ENCODE measurements at places on chromosomes 4 and X.

GRCh38 chr4:53551958-53552357 lies 39.3 kb downstream of the LNX1 start:
- DNase-seq = no peak

DNA sequence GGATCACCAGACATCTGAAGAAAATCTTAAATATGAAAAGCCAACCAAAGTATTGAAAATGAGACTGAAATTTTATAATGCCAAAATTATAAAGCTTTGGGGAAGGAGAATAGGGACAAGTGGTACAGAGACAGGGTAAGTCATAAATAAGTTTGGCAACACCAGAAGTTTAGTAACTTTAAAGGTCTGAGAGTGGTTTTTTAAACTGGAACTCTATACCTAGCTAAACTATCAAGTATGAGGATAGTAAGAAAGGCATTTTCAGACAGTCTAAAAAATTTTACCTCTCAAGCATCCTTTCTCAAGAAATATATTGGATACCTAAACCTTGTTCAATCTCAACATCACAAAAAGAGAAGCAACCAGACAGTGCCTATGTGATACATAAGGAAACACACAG lies 92.4 kb downstream of the ANKRD17 start:
- DNase-seq = no peak

DNA sequence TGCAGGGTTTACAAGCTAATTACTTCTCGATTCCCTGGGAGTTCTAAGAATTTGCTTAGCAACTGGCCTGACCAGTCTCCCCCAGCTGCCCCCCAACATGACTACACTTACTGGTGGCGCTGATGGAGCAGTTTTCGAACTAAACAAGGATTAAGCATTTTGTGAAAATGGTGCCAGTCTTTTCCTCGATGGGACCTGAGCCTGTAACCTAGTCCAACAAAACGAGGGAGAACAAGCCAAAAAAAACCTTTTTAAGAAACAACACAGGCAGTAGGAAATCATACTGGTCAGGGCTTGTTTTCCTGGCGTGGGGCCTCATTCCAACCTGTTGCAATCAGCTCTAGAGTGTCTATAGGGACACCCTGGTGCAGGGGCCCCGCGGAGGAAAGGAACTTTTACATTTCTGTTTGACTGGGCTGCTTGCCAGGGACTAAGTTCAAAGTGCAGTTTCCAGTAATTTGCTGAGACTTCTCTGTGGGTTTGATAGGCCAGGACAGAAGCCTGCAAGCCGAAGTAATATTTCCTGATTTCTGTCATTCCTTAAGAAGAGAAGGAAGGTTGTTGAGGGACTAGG lies 158.7 kb downstream of the SPRY1 start:
- no peak for DNase-seq

DNA sequence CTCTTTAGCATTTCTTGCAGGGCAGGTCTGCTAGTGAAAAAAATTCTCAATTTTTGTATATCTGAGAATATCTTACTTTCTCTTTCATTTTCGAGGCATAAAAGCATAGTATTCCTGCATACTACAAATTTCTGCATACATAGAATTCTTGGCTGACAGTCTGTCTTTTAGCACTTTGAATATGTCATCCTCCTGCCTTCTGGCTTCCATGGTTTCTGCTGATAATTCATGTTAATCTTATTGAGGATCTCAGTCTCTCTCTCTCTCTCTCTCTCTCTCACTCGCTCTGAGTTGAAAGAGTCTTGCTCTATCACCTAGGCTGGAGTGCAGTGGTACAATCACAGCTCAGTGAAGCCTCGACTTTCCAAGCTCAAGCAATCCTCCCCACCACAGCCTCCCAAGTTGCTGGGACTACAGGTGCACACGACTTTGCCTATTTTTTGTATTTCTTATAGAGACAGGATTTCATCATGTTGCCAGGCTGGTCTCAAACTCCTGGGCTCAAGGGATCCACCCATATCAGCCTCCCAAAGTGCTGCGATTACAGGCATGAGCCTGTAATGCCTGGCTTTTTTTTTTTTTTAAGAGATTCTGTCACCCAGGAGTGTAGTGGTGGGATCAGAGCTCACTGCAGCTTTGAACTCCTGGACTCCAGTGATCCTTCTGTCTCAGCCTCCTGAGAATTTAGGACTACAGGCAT lies 161.3 kb downstream of the FNIP2 start:
- DNase-seq = no peak

DNA sequence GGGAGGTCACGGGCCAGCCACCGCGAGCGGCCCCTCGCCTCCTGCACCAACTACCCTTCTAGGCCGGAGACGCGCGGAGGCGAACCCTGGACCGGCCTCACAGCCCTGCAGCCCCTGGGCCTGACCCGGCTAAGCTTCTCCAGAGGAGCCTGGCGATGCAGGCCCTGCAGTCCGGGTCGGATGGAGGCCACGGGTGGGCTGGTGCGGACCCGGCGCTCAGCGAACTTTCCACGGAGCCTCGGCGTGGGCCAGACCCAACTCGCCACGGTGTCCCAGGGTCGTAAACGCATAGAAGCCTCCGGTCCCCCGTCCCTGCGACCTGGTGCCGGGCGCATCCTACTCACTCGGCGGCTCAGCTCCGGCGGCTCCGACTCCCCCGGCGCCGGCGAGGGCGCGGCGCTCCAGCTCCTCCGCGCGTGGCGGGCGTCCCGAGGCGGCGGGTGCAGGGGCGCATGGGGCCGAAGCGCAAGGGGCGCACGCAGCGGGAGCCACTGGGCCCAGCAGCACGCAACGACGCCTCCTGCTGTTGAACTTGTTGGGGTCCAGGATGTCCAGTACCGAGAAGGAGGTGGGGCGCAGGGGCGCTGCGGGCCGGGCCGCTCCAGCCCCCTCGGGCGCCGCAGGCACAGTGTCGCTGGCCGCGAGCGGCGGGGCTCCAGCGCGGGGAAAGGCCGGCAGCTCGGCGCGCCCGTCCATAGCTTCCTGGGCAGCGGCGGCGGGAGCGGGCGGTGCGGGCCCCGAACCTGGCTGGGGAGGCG lies 427 bp downstream of the NKX1-1 start:
- no peak for DNase-seq

- DNase-seq = no peak
These were observed 22.8 kb downstream of the ELOVL6 start for GRCh38 chr4:110175634-110176033.

DNA sequence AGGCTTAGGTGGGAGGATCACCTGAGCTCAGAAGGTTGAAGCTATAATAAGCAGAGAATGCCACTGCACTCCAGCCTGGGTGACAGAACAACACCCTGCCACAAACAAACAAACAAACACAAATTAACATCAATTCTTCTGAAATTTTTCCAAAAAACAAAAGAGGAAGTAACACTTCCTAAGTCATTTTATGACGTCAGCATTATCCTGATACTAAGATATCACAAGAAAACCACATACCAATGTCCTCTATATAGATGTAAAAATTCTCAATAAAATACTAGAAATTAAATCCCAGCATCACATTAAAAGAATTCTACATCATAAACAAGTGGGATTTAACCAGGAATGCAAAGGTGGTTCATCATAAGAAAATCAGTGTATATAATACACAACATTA lies 64.4 kb upstream of the STK26 start:
- DNase-seq = no peak

- peak; percentile 86 for DNase-seq
These were observed at the start of gene AP1S2 for GRCh38 chrX:15854712-15855567. AP1S2 (minus strand) TSS chrX:15854813; CDS start chrX:15852524, 2,289 bp downstream.

DNA sequence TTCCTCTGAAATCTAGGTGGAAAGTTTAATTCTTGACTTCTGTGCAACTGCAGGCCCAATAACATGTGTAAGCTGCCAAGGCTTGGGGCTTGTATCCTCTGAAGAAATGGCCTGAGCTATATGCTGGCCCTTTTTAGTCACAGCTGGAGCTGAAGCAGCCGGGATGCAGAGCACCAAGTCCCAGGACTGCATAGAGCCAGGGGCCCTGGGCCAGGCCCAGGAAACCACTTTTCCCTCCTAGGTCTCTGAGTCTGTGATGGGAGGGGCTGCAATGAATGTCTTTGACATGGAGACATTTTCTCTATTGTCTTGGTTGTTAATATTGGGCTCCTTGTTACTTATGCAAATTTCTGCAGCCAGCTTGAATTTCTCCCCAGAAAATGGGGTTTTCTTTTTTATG lies 588.5 kb downstream of the CENPC start:
- DNase-seq = no peak

DNA sequence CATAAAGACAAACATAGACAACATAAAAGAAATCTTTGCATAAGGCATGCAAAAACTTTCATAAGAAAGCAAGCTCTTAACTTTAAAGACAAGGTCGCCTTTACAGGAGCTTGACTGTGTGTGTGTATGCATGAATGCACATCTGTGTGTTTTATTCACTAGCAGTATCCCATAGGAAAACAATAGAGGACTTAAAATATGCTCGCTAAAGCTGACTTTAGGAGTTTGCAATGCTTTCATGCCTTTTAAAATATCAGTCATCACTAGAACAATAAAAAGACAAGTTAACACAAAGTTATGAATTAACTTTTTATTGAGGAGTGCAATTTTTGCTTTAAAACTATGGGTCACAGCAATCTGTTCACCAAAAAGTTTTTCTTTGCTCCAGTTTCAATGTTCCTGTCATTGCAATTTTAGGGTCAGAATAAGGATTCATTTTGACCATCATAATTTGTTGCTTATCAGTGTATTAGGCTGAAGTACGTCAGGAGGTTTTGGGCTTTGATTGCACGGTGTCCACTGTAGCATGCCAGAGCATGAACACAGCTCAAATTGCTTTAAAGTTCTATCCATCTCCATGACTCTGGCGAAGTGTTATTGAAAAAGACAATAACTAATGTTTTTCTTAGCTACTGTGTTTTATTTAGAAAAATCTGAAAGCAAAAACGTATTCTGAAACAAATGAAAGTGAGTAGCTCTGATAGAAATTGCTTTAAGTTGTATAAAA lies 36.9 kb downstream of the ANXA10 start:
- DNase-seq = no peak

DNA sequence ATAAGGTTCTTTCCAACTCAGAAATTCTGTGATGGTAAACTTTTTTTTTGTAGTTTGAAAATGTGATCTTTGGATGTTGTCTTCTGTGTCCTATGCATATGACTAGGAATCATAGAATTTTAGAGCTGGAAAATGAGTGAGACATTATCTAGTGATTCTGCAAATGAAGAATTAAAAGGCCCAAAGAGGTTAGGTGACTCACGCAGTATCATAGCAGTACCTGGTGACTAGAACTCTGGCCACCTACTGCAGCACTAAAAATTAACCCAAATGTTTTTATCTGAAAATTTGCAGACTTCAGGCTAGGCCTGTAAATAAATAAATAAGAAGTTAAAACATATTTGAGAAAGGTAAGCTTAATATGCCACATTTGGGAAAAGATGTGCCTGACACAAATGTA lies 52.8 kb downstream of the NFKB1 start:
- no peak for DNase-seq

- no peak for DNase-seq
These were observed 37.8 kb downstream of the NALF2 start for GRCh38 chrX:69541956-69542355.

DNA sequence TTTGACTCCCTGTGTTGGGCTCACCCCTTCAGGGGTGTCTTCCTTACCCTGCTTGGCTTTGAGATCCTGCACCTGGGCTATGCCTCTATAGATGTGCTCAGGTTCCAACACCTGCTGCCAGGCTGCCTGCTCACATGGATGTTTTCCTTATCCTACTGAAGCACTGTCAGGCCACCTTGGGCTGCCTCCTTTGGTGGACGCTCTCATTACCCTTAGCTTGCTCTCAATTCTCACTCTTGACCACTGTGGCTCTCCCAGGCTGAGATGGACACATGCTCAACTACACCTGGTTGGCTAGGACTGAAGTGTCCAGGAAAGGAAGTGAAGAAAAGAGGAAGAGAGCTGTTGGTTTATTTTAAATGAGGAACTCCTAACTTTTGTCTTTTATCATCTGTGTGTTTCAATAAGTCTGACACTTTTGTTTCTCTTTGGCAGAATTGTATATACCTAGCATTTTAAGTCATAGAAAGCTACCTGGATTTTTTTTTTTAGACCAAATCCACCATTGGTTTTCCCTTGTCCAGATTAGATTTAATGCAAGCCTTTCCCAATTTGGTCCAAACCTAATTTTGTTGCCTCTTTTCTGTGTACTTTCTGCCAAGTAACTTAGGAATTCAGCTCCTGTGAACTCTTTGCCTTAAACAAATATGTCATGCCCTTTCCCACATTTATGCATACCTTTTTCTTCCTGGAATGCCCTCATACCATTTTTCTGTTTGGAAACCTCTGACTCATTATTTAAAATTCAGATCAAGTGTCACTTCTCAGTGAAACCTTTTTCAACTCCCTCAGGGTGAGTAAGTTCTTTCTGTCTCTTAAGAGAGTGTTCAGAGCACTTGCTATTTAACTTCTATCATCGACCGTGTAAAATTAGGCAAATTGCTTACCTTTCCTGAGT lies 175.8 kb downstream of the GC start:
- no peak for DNase-seq

DNA sequence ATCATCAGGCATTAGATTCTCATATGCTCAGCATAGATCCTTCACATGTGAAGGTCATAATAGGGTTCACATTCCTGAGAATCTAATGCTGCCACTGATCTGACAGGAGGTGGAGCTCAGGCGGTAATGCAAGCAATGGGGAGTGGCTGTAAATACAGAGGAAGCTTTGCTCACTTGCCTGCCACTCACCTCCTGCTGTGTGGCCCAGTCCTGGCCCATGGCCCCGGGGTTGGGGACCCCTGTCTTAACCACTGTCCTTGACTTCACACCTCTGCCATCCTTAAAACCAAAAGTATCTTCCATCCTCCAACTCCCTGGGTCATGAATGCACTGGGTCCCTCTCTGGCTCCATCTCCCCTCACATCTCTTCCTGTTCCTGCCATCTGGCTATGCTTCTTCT lies 129.1 kb downstream of the HMX1 start:
- DNase-seq = no peak

- no peak for DNase-seq
These were observed 7.2 kb downstream of the PDHA1 start for GRCh38 chrX:19350941-19351384.

- DNase-seq = no peak
These were observed 732.5 kb downstream of the ARAP2 start for GRCh38 chr4:35511851-35512250.

DNA sequence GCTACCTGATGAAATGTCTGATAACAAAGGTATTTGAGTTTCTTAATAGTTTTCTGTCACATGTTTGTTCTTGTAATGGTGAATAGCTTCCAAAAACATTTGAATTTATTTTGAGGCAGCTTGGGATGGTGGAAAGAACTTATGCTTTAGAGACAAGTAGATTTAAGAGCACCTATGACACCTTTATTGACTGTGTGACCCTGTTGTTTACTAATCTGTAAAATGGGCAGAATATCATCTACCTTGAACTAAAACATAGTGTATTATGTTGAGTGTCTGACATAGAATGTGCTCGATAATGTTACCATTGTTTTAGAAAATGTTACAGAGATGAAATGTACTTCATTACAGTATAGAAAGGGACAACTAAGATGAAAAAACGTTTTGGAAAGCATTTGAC lies 24.9 kb downstream of the STAG2 start:
- no peak for DNase-seq

DNA sequence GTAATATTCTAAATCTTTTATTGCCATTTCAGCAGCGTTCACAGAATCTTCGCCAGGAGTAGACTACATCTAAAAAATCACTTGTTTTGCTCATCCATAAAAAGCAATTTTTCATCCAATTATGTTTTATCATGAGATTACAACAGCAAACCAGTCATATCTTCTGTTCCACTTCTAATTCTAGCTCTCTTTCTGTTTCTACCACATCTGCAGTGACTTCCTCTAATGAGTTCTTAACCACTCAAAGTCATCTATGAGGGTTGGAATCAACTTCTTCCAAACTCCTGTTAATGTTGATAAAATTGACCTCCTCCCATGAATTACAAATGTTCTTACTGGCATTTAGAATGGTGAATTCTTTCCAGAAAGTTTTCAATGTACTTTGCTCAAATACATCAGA lies 174.4 kb upstream of the BRWD3 start:
- DNase-seq = no peak

Measured in stimulated activated CD4-positive, alpha-beta T cell treated with anti-CD3 and anti-CD28 coated beads, Interleukin-12 subunit alpha, Interleukin-12 subunit beta, amount 100 ng/mL, for 4 hours (primary cell).